ENCODE measurements at places on chromosomes 16 and 17. TPM values are rescaled to one million over a fixed set of nuclear protein-coding genes. Genes with fewer than 3 reads are reported as not detected.

CIITA gene
- total RNA-seq = 0.30 TPM

HNF1B gene
- not detected for total RNA-seq

GFER gene
- total RNA-seq = 75.7 TPM

SRL gene
- total RNA-seq = not detected

- no peak for DNase-seq
These were observed 16.8 kb upstream of the PLLP start for GRCh38 chr16:57301126-57301817.

HOXB9 gene
- total RNA-seq = 25.1 TPM

SLC38A7 gene
- 8.0 TPM for total RNA-seq

Measured in HT1080 (cell line).